ENCODE measurements at places on chromosomes 3 and 15. TPM values are rescaled to one million over a fixed set of nuclear protein-coding genes. Genes with fewer than 3 reads are reported as not detected.

ITIH3 gene
- total RNA-seq = 0.13 TPM

UBAP1L gene
- 5.2 TPM for total RNA-seq

CAPN3 gene
- total RNA-seq = 1.5 TPM

SERPINI2 gene
- not detected for total RNA-seq

WDR76 gene
- total RNA-seq = 44.8 TPM

VGLL3 gene
- not detected for total RNA-seq

FGF7 gene
- total RNA-seq = 0.08 TPM

NUP210 gene
- 82.0 TPM for total RNA-seq

TTC21A gene
- 0.84 TPM for total RNA-seq

HEG1 gene
- total RNA-seq = 7.2 TPM

CEP70 gene
- 7.0 TPM for total RNA-seq

TMEM207 gene
- total RNA-seq = not detected

LARP6 gene
- total RNA-seq = 0.05 TPM

TOPAZ1 gene
- total RNA-seq = not detected

Measured in activated T-cell treated with anti-CD3 and anti-CD28 coated beads, Interleukin-2, amount 50 U/mL, for 4 hours (primary cell).